Esophagus mucosa (tissue), 1 donor: ENCODE measurements at places on chromosomes 3 and 15.

GRCh38 chr3:99720985-99721632 is 82.7 kb downstream of the COL8A1 start:
- no peak for ATAC-seq

- ATAC-seq, result no peak
Measured at GRCh38 chr3:157354722-157355121, 81.9 kb upstream of the PTX3 start.

GRCh38 chr3:24867783-24868182 is 373.1 kb upstream of the THRB start:
- ATAC-seq, result no peak

- ATAC-seq, result no peak
Measured at GRCh38 chr3:41489231-41489630, 289.9 kb downstream of the CTNNB1 start.

DNA sequence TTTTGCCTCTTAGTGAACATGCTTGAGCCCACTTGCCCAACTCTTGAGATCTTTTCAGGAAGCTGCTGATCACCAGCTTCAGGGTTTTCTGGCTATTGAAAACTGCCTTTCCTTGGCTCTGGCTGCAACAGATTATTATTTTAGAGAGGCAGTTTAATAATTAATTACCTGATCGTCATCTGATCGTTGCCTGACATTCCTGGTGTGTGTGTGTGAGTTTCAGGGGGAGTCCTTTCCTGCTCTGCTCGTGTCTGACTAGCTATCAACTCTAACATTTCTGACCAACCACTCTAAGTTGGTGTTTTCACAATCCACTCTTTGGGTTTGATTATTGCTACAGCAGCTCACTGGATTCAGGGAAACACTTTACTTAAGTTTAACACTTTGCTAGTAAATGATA is 84.3 kb upstream of the SPATA16 start:
- ATAC-seq, result no peak

DNA sequence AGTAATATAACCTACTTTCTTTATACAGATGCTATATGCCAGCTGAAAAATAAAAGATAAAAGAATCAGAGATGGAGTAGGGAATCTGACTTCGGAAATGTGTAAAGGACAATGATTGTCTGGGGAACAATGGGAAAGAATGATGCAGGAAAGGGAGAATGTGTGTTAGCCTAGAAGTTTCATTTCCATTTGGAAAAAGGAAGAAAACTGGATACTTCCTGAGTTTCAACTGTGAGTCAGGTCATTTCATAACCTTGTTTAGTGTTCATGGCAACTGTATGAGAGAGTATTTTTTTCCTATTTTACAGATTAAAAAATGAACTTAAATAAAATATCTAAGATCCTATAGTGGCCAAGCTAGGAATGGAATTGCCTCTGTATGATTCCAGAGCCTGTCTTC is 261.3 kb upstream of the NECTIN3 start:
- ATAC-seq, result no peak

- ATAC-seq, result no peak
Measured at GRCh38 chr3:174198199-174198598, 660.9 kb upstream of the NAALADL2 start.

- ATAC-seq, result no peak
Measured at GRCh38 chr3:27535809-27536392, 51.7 kb upstream of the SLC4A7 start.

DNA sequence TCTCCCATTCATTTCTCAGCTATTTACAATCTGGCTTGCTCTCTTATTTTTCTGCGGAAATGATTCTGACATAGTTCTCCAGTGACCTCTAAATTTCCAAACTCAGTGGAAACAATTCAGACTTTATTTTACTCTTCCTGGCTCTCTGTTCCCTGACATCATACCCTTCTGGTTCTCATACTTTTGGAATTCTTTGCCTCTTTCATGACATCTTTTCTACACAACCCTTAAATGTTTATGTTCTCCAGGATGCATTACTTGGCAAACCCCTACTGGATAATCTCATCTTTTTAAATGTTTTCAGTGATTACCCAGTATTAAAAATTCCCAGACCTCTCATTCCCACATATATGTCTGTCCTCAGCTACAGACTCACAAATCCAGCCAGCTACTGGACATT is 23.9 kb upstream of the PLSCR4 start:
- no peak for ATAC-seq

- ATAC-seq, result peak; percentile 13
Measured at GRCh38 chr3:187968883-187969580, 184.9 kb upstream of the LPP start.

- no peak for ATAC-seq
Measured at GRCh38 chr3:68135067-68135466, 480.7 kb upstream of the SUCLG2 start.

GRCh38 chr3:184361532-184361931 is at the start of the genes CLCN2 and POLR2H:
CLCN2 (minus strand) TSS chr3:184361605; CDS start chr3:184361479, 126 bp downstream.
POLR2H (plus strand) TSS chr3:184361710; CDS start chr3:184363493, 1,783 bp downstream.
- peak; percentile 44 for ATAC-seq

GRCh38 chr3:55549177-55549576 is 62.1 kb upstream of the WNT5A start:
- no peak for ATAC-seq

DNA sequence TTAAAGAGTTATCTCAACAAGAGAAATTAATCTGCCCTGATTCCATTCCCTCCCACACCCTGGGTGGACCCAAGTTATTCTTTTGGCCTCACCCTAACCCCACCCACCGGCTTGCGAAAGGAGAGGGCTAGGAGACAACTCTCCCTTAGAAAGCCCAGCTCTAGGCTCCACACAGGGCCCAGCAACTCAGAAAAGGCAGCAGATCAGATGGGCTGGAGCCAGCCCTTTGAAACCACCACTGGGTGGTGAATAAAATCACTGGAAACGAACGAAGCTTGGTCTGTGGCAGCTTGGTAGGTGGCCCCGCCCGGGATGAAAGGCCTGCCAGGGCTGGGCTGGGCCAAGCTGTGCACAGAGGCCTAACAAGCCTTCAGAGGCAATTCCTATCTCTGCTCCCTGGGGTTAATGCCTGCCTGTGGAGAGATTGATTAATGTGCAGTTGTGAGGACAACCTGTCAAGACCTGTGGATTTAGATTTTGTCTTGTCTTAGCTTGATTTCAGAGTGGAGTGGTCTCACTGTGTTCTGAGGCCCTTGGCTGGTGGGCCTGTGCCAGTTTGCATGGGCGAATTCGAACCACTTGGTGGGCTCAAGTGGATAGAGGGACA is 38.8 kb downstream of the BHLHE40 start:
- peak; percentile 77 for ATAC-seq

DNA sequence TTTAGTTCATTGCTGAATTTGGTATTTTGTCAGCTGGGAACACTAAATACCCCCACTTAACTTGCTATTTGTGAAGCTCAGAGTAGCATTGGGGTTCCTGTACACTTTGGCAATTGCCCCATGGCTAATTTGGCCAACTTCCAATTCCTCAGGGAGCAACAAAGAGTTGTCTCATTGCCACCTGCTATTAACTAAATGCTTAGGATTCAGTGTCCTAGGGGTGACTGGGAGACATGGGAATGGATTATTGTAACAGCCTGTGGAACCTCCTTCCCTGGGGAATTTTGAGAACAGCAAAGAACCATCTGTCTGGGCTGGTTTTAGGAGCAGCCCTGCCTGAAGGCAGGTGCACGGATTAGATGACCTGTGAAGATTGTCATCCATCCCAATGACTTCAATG is 437.4 kb upstream of the TPRG1 start:
- ATAC-seq, result no peak

- ATAC-seq, result peak; percentile 51
Measured at GRCh38 chr15:88621789-88622604, 857 bp downstream of the AEN start.

GRCh38 chr3:98902351-98902740 is 851 bp upstream of the DCBLD2 start:
- no peak for ATAC-seq

DNA sequence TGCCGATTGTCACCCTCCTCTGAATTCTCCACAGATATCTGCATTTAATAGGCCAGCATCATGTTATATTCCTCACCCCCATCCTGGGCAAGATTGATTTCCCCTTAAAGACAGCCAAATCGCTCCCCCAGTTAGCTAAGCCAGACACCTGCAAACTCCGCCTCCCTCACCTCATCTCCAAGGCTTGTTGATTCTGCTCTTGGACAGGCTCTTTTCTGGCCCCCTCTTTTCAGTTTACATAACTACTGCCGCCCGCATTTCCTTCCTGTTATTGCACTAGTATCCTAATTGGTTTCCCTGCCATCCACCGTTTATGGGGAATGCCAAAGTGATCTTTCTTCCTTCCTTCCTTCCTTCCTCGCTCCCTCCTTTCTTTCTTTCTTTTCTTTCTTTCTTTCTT is 214.7 kb upstream of the MRPL3 start:
- no peak for ATAC-seq

DNA sequence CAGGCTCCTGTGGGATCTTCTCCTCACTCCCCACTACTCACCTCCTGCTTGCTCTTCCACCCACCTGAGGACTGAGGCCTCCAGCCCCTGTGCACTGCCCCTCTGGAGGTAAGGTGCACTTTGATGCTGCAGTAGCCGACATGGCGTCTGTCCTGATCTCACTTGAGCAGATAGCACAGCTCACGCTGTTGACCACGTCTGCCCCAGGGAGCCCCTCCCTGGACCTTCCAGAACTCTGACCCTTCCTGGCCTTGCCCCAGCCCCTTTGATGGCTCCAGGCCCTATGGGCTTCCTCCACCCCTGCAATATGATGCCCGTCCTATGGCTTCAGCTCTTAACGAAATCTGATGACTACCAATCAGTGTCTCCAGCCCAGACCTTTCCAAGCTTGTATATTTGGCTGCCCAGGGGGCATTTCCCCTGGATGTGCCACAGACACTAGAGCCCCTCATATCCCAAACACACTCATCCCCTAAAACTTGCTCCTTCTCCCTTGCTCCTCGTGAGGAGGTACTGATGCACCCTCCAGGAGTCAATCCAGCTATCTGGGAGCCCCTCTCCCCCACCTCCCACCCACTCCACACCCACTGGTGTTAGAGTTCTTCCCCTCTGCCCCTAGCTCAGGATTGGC is 27.1 kb downstream of the KY start:
- ATAC-seq, result no peak

DNA sequence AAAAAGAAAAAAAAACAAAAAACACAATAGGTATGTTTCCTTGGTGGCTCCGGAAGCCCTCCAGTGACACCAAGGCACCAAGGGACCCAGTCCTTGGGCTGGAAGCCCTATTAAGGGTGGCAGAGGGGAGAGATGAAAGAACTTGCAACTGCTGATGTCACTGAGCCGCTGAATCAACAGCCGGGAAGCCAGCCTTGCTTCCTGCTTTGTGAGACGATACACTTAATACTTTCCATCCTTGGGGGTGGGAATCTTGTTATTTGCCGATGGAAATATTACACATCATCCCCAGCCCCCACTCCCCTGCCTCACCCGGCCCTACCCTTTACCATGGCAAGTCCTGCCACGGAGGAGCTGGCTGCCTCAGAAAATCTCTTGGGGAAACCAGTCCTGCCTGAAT is 5.6 kb upstream of the ISLR2 start:
- no peak for ATAC-seq

GRCh38 chr15:70355275-70355795 is 257.6 kb upstream of the TLE3 start:
- no peak for ATAC-seq

GRCh38 chr3:152910966-152911365 is 76.0 kb downstream of the P2RY1 start:
- ATAC-seq, result peak; percentile 35

DNA sequence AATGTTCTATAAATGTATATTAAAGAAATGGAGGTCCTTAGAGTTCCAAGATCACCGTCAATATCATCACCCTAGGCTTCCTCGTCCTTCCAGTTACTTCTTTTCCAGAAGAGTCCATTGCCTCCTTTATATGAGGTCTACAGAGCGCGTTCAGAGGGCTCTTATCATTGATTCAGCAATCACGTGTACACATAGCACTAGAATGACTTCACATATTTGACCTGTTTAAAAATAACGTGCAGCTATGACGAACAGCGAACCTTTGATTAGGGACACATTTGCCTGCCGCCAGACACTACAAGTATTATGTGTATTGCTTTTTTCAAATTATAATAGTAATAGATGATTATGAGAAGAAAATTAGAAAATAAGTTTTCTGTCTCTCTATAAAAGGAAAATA is 26.0 kb downstream of the IGF1R start:
- ATAC-seq, result no peak
